ENCODE measurements at places on chromosomes 11 and 22. TPM values are rescaled to one million over a fixed set of nuclear protein-coding genes. Genes with fewer than 3 reads are reported as not detected.

DNA sequence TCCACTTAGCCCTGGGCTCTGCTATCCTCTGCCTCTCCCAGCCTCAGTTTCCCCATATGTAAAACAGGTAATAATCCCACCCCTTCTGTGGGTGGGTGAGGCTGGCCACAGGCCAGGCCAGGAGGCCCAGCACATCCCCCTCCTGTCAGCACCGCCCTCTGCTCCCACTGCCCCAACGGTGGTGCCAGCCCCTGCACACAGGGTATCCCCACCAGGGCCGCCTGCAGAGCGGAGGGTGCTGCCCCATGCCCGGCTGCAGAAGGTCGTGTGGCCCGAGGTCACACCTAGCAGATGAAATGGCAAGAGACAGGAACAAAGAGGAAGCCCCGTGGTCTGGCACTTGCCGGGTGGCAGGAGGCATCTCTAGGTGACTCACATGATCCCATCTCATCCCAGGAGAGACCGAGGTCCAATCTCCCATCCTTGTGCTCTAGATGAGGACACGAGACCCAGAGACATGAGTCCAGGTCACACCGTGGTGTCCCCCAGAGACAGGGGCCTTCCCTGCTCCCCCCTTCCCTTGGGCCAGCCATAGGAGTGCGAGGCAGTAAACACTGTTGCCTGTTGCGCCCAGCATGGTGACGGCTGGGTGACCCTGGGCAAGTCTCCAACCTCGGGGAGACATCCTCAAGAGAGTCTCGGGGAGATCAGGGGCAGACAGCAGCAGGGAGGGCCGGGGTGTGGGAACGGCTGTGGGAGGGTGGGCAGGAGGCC, 27.2 kb upstream of the PPARA start:
- peak; percentile 19 for DNase-seq

JAML gene
- total RNA-seq, result not detected

- no peak for DNase-seq
These were observed 20.6 kb downstream of the TMPRSS6 start for GRCh38 chr22:37088750-37089408.

GRCh38 chr22:28094771-28095170, 175.7 kb upstream of the PITPNB start:
- DNase-seq, result no peak

GRCh38 chr11:64268893-64269539, 15.4 kb downstream of the BAD start:
- DNase-seq, result peak; percentile 75

KRTAP5-2 gene
- total RNA-seq, result not detected

- DNase-seq, result no peak
These were observed 2.7 kb upstream of the GRAMD1B start for GRCh38 chr11:123427405-123427804.

SLC29A2 gene
- total RNA-seq, result not detected

DNA sequence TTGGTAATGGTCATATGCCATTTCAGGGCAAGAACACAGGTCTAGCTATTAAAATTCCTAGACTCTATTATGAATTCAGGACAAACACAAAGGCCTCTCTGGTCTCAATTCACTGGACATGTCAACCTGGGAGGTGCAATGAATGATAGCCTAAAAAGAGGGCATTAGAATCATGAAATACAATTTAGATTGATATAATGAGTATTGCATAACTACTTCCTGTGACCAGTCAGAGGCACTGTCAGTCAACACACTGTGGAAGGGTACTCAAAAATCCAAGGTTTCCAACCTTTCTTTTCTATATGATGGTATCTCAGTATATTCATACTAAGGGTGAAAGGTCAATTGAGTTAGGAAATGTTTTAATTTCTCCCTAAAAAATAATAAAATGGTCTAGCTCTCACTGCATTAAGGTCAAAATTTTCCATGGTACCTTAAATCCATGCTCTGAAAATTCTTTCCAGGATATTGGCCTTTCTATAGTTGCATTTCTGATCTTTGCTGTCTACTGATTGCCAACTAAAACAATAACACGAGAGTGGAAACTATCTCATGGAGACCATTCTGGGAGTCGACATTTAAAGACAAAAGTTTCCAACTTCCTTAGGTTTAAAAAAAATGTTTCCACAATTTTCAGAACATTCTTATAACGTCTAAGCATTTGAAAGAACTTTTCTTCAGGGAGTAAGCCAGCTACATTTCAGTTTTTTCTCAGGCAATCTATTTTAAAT, 81.7 kb upstream of the APOA1 start:
- no peak for DNase-seq

DNA sequence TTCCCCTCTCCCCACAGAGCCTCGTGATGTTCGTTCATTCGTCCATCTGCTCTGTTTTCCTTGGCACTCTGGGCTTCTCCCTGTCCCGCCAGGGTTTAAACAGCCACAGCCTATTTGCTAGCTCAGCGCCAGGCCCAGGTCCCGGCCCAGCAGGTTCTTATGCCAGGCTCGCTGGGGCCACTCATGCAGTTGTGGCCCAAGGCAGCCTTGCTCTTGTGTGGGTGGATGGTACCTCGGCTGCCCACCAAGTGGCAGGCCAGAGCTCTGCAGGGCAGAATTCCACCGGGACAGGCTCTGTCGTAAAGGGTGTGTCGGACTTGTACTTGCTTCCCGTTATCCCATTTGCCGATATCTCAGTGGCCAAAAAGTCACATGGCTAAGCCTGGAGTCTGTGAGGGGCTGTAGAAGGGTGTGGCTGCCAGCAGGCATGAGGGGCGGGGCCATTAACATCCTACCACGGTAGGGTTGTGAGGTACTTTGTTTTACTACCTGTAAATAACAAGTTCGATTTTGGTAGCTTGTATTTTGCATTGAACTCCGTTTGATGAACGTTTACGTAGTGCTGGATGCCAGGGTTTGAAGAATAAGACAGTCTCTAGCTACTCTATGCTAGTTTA, 7.9 kb downstream of the FAM118A start:
- DNase-seq, result peak; percentile 87

GRCh38 chr22:46671824-46672432, 51.7 kb downstream of the GRAMD4 start:
- DNase-seq, result no peak

GRCh38 chr11:65223011-65223410, 38.8 kb upstream of the POLA2 start:
- DNase-seq, result no peak

DNA sequence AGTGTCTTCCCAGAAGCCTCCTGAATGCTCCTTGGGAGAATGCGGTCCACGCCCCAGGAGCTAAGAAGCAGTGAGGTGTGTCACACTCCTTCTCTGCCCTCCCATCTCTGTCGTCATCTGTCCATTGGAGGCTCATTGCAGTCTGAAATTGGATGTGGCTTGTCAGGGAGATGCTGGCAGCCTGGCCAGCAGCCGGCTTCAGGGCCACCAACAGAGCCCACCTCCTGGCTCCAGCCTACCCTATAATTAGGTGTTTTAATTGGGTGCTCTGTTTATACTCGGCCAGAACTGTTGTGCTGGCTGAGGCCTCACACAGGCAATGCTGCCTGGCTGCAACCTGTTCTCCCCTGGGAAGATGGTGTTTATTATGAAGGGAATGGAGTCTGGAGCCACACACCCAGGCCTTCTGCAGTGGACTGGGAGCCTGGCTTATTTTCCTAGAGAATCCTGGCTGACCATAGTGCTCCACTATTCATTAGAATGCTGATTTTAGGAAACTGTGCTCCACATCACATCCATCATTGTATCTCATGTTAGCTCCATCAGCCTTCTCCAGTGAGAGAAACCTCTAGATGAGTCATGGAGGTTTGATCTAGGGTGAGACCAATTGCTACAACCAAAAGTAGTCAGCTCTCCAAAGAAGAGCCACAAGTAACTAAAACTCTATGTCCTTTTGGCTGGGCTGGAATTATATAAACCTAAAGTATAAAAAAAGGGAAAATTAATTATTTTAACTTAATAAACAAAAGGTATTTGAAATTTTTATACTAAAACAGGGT, 86.8 kb upstream of the CRTAM start:
- peak; percentile 70 for DNase-seq

DNA sequence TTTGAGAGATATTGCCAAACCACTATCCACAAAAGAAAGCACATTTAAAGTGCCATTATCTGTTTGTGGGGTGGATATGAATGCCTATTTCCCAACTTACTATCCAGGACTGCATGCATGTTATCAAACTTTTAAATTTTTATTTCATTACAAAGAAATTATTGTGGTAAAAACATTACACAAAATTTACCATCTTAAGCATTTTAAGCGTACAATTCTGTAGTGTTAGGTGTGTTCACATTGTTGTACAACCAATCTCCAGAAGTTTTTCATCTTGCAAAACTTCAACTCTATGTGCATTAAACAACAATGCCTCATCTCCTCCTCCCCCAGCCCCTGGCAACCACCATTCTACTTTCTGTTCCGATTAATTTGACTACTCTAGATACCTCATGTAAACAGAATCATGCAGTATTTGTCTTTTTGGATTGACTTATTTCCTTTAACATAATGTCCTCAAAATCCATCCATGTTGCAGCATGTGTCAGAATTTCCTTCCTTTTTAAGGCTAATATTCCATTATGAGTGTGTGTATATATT, 17.6 kb upstream of the CD44 start:
- DNase-seq, result no peak

GRCh38 chr11:121191818-121192217, 90.8 kb downstream of the TECTA start:
- DNase-seq, result no peak

ZP1 gene
- 5.3 TPM for total RNA-seq

CDC45 gene
- 9.5 TPM for total RNA-seq

CDC42BPG gene
- not detected for total RNA-seq

GRCh38 chr22:33743756-33744155, 176.5 kb downstream of the LARGE1 start:
- no peak for DNase-seq

DNA sequence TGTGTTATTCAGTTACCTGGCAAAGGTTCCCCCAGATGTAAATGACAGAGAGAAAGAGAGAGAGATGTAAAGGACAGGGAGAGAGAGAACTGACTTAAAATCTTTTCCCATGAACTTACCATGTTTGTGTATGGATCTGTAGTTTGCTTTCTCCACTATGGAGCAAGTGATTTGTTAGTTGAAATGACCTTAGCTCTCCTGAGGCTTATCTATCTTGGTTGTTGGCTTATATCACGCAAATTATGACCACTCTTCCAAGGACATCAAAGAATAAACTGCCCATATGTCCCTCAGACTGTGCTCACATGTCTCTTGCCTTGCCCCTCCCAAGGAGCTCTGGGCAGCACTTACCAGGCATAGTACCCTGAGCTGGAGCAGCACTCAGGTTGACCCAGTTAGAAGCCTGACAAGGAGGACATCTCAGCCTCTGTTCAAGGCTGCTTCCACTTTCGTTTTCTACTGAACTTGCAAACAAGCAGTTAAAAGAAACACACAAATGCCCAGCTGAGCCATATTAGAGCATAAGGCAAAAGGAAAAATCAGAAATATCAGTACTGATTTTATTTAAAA, 95.3 kb upstream of the RCN1 start:
- DNase-seq, result peak; percentile 35
